ENCODE measurements at places on chromosomes 7 and 10.

DNA sequence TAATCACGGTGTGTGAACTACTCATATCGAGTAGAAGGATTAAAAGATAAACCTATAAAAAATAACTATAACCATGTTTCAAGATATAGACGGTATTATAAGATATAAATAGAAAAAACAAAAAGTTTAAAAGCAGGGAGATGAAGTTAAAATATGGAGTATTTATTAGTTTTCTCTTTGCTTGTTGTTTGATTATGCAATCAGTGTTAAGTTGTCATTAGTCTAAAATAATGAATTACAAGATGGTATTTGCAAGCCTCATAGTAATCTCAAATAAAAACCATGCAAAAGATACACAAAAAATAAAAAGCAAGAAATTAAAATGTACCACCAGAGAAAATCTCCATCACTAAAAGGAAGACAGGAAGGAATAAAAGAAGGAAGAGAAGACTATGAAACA lies 83.3 kb downstream of the TES start:
- no peak for DNase-seq

GRCh38 chr7:36441344-36442022 lies 51.8 kb downstream of the ANLN start:
- no peak for DNase-seq

DNA sequence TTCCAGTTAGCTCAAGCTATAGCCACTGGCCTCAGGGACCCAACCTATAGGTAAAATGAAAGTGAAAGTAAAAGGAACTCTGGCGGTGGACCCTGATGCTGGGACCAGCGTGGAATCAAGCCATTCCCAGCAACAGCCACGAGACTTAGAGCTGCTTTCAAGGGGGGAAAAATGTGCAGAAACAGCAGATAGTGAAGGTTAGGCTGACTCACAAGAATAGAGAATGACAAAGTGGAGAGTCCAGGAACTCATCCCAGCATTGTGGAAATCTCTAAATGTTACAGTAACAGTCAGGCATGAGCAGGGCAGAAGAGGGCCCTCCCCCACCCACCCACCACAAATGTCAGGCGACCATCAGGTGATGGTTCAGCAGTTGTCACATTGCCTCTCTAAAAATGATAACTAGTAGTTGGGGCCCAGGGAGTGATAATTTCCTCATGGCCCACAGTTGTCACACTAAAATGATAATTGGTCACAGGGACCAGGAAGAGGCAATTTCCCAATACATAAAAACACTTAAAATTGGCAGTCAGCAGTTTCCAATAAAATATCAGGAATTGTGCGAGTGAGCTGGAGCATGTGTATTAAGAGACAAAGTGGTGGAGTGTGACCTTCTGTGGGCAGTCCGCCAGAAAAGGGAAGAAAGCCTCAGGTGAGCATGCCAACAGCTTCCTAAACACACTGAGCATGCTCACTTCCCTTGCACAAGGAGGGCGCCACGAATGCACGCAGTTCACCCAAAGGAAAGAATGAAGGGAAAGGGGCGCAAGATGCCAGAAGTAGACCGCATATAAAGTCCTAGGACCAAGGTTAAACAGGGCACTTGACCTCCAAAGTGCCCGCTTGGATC lies 129.8 kb upstream of the PPP1R3A start:
- DNase-seq, result no peak

DNA sequence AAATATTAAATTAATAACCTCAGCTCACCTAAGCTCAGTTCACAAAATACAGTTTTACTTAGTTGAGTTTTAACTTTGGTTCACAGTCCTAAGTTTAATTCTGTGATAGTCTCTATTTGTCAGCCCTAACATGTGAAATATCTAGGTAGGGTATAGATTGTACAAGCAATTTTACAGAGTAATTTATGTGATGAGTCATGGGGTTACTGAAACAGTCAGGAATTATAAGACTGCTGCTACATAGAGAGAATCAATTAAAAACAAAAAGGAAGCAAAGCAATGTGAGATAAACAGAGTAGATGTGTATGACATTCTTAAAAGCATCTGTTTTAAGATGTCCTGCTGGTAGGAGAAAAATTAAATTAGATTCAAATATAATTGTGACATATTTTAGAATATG lies 1018.2 kb upstream of the KCND2 start:
- DNase-seq, result no peak

Measured in stimulated activated CD8-positive, alpha-beta memory T cell treated with anti-CD3 and anti-CD28 coated beads, Interleukin-15, amount 100 ng/mL, for 4 hours (primary cell).